ENCODE measurements at places on chromosomes 7 and 10.

DNA sequence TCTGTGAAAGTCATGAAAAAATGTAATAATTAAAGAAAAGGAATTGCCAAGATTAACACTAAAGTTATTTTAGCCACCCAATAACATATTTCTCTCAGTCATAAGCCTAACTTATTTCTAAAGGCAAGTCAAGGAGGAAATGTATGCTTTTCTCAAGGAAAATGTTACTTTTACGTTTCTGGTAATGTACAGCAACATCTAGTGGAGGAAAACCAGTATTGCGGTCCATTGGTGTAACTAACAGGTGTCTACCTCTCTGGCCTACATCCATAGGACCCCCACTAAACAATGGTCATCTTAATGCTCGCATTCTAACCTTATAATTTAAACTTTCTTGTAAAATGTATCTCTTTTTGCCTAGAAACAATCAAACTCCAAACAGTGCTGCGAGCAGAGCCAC lies 437.5 kb downstream of the KIF20B start:
- no peak for DNase-seq

DNA sequence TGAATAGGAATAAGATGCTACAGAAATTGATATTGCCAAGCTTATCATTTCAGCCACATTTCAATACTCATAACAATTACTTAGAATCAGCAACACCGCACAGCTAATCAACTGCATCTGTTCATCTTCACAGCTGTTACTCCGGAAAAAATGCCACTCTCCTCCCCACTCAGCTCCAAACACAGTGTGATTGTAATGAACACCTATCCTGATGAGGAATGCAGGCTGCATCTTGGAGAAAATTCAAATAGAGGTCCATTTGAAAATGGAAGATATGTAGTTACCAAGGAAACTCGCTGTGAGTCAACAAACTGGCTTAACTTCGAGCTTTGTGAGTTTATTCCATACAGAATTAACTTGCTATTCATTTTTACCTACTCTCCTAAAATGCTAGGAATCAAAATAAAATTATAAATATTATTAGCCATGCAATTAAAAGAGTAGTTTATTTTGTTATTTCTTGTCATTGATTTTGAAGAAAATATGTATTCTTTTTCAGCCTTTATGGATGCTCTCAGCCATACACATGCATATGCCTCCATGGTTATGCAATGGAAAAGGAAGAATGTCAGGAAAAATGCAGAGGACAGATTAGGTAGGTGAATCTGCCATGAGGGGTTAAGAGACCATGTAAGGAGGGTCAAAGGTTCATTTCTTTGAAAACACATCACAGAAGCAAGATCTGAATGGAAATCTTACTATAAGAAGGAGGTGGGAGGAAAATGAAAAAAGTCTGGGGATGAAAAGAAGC lies 267.2 kb downstream of the POM121L12 start:
- no peak for DNase-seq

- DNase-seq = no peak
Measured at GRCh38 chr7:492714-493065, 27.0 kb downstream of the PDGFA start.

- DNase-seq = no peak
Measured at GRCh38 chr10:84195044-84195830, 900 bp downstream of the CDHR1 start.

DNA sequence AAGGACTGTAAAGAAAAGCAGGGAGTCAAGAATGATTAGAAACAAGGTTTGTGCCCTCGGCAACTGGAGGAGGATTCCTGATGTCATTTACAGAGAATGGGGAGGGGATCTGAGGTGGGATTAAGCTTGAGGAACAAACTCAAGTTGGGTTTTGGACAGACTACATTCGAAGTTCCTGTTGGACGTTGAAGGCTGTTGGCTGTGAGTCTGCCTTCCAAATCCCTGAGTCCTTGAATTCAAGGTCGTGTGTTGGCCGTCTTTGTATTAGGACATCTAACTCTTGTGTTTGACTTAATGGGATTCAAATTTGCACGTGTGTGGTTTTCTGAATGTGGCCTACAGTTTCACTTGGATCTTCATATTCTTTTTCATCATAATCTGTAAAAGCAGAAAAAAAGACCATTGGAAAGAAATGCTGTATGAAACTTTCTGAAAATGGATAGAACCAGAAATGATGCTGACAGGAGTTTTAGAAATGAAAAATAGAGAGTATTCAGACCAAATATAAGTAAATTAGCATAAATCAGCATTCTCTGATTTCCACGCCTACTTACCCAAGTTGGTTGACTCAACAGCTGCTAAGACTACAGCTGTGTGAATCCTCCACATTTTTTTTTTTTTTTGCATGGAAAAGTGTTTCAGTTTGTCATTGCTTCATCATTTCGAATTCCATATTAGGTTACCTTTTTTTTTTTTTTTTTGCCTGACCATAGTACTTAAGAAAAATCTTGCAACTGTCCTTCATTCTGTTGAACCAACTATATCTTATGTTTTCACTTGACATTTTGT lies 94.8 kb downstream of the KIAA1217 start:
- no peak for DNase-seq
